A549 (cell line): ENCODE measurements at places on chromosomes 11 and 22.

- peak; percentile 30 for DNase-seq
These were observed 321.1 kb downstream of the AASDHPPT start for GRCh38 chr11:106398502-106399075.

- DNase-seq = peak; percentile 45
These were observed 4.3 kb upstream of the AMPD3 start for GRCh38 chr11:10450462-10451425.

DNA sequence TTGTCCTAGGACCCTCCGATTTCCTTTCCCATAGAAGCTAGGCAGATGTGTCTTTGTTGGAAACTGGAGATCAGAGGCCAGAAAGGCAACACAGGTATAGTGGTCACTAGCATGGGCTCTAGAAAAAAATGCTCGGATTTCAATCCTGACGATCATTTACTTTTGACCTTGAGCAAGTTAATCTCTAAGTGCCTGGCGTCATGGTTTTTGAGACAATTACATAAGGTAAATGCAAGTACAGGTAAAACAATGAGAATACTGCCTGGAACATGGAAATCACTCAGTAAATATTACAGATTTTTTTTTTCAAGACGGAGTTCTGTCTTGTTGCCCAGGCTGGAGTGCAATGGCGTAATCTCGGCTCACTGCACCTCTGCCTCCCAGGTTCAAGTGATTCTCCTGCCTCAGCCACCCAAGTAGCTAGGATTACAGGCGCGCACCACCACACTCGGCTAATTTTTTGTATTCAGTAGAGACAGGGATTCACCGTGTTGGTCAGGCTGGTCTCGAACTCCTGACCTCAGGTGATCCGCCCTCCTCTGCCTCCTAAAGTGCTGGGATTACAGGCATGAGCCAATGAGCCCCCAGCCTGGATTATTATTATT, 1.1 kb upstream of the DENND5A start:
- no peak for DNase-seq

GRCh38 chr11:116517584-116517983, 255.2 kb downstream of the BUD13 start:
- no peak for DNase-seq

DNA sequence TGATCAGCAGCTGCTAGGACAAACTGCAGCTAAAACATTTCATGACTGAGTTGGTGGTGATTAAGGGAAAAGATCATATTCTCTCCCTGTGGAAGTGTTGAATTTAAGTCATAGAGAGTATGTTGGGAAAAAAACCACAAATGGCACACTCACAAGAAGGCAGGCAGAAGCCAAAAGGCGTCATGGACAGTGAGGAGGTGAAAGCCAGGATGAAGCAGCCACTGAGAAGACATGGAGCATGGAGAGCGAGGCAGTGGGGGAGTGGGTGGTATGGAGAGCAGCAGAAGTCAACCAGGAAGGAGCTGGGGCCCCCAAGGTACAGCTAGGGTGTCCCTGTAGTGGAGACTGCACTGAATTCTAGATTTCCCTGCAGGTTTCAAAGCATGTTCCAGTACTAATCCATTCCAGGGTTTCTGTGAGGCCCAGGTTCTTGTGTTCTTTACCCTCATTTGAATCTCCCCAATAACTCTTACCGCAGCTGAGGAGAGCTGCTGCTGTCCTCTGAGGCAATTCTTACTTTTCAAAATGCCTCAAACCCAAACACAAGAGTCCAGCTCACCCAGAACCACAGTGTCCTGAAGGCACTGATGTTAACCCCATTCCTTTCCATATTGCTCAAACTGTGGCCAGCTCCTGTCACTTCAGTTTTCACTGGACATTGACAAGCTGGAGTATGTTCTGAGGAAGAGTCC, 191.8 kb upstream of the E2F8 start:
- DNase-seq = no peak

- no peak for DNase-seq
These were observed 22.3 kb downstream of the ARHGAP42 start for GRCh38 chr11:100709233-100709957.

DNA sequence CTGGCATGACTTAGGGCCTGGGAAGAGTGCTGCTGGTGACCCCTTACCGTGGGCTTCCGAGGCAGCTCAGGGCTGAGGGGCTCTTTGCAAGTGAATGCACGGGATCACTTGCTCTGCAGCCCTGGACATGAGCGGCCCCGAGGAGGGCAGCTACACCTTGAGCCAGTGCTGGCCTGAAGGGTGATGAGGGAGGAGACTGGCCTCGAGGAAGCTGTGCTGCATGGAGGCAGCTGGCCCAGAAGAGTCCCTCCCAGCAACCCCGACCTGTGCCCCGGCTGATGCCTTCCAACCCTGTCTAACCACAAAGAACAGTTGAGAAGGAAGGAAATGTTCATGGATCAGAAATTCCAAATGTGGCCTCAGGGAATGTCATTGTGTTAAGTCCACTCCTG, 45.2 kb downstream of the TBX1 start:
- DNase-seq = no peak

DNA sequence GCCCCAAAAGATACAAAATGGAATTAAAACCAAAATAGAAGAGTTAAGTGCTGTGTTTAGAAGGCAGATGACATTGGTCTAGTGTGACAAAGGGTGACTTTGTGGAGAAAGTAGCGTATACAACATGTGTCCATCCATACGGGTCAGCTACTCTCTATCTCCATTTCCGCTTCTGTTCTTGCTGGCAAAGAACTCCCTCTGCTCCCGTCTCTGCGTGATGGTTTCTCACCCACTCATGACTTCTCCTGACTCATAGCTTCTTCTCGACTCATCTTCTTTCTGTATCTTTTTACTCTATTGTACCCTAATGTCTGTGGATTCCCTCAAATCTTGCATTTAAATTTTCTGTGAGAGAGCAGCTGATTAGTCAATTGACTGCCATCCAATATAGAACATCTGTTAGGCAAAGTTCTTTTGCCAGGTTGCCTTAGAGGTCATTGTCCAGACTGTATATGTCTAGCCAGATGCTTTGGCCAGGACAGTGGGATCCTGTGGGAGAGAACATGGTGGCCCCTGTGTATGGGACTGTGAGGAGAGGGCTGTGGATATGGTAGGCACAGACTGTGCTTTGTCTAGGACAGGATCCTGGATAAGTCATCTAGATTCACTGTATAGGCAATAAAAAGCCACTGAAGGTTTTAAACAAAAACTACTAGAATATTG, 28.4 kb downstream of the MMP13 start:
- DNase-seq = no peak

- DNase-seq = no peak
These were observed 691 bp downstream of the CEP295 start for GRCh38 chr11:93662175-93662570.

DNA sequence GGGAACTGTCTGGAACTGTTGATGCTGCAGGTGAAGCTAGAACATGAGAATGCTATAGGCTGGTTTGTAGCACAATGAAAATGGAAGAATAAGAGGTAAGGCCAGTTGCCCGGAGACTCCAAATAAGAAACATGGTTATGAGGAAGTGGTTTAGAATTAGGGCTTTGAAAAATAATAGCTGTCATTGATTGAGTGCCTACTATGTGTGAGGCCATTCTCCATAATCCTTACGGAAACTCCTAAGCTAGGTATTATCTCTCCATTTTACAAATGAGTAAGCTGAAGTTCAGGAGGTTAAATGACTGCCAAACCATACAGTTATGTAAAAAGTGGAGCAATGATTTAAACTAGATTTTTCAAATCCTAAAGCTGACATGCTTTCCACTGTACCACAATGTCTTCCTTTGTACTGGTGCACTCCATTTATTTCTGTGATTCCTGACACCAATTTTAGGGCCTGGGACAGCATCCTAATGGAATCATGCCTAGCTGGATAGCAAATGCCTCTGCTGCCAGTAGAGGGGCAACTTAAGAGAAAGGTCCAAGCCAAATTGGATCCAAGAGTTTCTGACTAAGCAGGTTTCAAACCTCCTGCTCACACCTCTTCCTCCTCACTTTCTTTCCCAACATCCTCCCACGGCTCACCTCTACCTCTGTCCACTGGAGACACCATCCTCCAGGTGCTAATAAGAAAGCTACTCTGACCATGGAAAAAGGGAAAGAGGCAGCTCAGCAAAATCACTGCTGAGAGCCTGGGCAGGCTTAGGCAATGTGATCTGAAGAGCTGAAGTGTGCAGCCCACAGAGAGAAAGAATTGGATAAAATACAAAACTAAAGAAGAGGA, 46.9 kb upstream of the PICALM start:
- DNase-seq = peak; percentile 27

DNA sequence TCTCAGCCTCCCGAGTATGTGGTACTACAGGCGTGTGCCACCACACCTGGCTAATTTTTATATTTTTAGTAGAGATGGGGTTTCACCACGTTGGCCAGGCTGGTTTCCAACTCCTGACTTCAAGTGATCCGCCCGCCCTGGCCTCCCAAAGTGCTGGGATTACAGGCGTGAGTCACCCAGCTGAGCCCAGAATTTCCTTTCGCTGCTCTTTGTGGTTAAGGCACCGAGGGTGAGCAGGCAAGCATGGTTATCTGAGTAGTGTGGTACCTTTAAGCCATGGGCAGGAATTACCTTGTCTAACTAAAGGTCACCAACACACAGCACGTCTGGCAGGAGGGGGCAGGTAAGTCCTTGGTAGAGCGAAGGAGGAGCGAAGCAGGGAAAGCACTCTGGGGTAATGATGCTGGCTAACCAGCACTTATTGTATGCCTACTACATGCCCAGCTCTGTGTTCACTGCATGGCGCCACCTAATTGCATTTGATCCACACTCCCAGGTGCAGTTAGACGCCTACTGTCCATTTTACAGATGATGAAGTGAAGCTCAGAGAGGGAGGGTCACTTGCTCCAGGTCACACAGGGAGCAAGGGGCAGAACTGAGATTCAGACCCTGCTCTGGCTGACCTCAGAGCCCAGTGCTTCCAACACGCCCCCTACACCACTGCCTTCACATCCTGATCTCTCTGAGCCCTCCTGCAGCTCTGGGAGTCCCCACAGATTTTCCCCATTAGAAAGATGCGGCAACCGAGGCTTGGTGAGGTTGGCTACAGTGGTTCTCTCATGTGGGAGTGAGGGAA, 45.7 kb downstream of the TRIOBP start:
- no peak for DNase-seq

GRCh38 chr11:76802621-76803020, 19.5 kb downstream of the TSKU start:
- DNase-seq = no peak

GRCh38 chr22:30317778-30318177, 9.0 kb downstream of the TBC1D10A start:
- DNase-seq = no peak

DNA sequence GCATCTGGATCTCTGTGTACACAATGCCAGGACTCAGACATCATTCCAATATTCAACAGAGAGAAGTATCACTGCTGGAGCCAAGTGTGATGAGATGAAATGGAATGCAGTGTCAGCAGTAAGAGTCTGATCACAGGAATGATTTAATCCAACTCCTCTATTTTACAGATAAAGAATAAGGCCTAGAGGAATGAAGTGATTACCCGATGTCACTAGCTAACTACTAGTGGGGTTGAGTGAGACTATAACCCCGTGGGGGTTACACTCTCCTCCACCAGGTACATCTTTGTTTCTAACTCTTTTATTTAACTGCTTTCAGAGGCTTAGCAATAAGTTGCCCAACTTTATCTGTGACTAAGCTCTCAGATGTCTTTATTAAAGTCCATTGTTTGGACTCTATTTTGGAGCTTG, 94.2 kb upstream of the FAT3 start:
- peak; percentile 23 for DNase-seq

DNA sequence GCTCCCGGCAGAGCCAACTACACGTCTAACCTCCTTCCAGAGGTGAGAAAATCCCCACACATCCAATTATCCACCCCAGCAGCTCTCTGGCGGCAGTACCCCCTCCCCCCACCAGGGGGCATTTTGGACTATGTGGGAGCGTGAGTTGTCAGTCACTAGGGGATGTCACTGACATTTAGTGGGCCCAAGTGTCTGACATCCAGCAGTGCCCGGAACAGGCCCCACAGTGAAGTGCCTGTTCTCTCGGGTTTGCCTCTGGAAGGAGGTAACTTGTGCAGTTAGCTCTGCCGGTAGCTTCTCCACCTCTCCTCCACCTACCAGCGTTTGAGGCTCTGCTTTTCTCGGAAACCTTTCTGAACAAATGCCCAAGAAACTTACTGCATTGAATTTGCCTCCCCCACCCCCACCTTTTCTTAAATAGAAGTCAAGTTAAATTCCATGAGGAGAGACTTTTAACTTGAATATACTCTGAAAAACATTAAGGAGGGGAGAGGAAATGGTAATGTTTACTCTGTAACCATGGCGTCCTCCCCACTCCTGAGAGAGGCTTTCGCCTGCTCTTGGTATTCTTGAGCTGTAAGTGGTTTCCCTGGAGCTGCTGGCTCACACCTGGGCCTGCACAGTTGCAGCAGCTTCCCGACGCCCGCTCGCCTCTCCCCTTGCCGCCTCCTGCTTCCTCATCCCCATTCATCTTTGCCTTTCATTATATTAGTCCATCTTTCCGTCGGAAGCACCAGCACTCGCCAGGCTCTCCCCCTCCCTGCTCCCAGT, 112.8 kb downstream of the WNT7B start:
- DNase-seq = peak; percentile 45

DNA sequence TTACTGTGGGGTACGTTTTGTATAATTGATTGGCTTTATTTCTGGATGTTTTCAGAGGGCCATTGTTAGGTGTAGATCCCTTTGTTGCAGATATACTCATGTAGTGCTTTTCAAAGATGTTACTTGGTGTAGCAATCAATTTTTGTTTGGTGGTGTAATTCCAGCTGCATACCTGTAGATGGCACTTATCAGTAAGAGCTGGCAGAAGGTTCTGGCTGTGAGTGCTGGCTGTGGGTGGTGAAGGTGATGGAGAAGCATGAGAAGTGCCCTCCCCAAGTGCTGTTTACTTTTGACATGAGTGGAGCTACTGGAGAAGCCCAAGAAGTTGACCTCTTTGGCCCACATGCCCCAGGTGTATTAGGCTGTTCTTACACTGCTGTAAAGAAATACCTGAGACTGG, 1074.9 kb downstream of the FAM181B start:
- peak; percentile 13 for DNase-seq

- DNase-seq = no peak
These were observed 20.0 kb downstream of the FIBIN start for GRCh38 chr11:27013781-27014361.

DNA sequence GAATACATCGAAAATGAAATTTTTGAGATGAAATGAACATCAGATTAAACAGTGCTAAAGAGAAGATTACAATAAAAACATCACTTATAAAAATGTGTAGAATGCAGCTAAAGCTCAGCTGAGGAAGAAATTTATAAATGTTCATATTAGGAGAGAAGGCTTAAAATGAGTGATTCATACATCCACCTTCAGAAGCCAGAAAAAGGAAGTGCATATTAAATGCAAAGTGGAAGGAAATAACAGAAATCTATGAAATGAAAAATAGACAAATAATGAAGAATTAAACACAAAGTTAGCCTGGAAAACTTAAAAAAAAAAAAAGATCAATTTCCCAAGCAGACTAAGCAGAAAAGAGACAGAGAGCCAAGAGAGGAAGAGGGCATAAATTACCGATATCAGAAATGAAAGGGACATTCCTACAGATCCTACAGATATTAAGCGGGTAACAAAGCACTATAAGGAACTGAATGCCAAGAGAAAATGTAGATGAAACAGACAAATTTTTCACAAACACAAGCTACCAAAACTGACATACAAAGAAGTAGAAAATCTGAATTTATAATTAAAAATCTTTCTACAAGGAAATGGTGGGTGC, 7.2 kb upstream of the MOB2 start:
- DNase-seq = no peak

GRCh38 chr22:35638410-35638809, 9.8 kb upstream of the APOL6 start:
- DNase-seq = no peak

GRCh38 chr11:121797496-121797895, 318.5 kb downstream of the BLID start:
- DNase-seq = no peak
